KG1 (cell line): ENCODE measurements at places on chromosomes 5 and 9.

DNA sequence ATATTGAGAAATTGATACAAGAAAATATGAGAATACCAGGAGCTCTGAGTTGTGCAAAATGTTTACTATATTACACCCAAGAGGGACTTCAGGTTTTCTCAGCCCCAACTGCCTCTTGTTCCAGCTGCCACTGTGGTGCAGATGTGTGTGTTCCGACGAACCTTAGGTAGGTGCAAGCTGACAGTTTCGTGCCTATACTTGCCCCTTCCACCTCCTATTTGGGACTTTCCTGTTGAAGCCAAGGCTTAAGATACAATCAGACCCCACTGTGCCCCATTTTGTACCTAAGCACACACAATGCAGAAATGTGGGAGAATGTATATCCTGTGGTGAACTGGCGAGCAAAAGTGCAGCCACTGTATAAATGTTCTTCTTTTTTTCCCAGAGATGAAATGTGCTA, 80.2 kb downstream of the LURAP1L start:
- DNase-seq = no peak

DNA sequence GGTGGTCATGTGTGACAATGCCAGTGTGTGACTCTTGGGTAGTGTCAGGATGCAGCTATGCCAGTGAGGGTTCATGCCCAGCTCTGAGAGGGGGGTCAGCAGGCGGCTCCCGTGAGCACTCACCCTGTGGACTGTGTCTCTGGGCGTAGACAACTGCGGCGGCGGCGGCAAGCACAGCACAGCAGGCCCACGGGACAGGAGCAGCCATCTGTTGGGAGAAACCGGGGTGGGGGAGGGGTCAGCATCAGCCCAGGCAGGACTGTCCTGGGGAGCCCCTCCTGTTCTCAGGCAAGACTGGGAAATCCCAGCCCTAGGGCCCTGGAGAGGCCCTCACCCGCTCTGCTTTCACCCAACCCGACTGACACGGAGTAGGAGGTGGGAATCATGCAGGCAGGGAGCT, 20.8 kb downstream of the CNTFR start:
- DNase-seq = no peak

DNA sequence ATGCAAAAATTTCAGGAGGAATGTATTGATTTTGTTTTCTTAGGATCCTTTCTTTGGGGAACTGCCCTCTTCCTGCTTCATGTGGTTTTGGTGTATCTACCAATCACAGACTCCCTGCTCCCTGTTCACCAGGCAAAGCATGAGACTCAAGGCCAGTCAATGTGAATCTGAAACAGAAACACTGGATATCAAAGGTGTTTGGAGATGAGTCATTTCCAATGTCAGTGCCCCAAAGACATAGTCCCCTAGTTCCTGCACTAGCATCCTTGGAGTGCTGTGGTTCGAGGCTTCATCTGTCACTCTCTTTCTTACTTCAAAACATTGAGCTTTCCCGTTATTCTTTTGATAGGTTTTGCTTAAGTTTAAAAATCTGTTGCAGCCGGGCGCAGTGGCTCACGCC, 8.1 kb downstream of the PPP3R2 start:
- no peak for DNase-seq

DNA sequence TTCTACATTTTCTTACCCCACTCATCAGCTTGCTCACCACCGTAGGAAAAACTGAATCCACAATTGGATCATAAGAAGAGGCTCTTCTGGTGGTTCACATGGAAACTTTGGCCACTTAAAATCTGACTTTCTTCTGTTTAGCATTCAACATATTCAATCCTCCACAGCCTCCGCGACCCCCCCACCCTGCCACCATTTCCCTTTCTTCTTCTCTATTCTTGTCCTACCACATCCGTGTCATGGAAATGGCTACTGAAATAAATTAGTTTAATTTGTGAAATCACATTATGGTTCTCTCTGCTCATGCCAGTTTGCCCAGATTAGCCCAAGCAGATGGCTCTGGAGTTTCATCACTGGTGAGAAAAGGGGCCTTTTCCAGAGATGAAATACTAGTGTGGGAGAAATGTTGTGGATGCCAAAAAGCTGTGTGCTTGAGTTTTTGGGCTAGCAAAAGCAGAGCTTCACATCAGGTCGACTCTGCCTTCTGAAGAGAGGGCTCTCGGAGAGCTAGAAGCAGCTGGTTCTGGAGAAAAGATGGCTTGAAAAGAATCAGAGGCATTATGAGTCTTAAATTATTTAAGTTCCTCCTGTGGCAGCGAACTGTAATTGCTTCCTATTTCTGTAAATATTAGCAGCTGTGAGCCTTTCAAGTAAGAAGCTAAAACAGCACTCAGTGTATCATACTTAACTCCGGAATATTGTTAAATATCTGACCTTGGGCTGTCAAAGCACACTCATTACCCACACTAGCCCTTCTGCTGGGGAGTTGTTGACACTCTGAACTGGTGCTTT, 107.1 kb downstream of the MAT2B start:
- no peak for DNase-seq

DNA sequence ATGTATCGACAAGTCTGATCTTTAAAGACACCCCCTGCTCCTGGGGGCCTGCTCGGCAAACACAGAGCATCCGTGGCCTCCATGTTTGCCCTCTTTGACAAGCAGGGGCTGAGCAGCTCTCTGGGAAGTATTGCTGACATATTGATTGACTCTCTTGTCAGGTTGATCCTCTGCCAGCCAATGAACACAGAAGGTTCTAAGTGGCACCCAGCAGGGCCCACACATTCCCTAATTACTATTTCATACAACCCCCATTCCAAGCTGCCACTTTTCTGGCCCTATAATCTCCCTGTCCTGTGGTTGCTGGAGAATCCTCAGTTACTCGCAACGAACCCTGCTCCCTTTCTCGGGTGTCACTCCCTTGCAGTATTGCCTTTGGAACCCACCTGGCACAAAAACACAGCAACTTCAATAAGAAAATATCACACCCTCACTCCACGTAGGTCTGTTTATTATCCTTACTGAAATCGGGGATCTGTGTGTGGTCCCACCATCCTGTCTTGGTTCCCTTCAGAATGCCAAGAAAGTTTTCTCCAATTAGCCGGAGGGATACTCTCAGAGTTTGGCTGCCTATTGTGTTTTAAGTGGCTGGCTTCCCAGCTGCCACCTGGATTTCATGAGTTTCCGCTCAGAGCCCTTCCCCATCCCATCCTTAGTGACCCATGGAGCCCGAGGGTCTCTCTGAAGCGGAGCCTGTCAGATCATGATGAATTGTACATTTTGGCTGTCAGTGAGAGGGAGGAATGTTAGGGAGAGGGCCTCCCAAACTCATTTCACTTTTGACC, 249.0 kb upstream of the WWC1 start:
- no peak for DNase-seq

DNA sequence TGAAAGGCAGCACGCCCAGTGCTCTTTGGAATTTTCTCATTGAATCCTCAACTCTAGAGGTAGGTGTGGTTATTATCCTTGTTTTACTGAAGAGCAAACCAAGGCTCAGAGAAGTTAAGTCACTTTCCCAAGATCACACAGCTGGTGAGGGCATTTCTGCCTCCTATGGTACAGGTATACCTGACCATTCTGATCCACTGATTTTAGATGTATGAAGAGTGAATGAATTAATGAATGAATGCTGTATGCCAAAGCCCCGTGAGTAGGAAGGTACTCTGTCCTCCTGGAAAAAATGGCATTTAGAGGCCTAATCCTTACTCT, 18.2 kb upstream of the CSF1R start:
- DNase-seq = no peak

- DNase-seq = no peak
These were observed 50.4 kb upstream of the PLPP1 start for GRCh38 chr5:55585206-55585610.

DNA sequence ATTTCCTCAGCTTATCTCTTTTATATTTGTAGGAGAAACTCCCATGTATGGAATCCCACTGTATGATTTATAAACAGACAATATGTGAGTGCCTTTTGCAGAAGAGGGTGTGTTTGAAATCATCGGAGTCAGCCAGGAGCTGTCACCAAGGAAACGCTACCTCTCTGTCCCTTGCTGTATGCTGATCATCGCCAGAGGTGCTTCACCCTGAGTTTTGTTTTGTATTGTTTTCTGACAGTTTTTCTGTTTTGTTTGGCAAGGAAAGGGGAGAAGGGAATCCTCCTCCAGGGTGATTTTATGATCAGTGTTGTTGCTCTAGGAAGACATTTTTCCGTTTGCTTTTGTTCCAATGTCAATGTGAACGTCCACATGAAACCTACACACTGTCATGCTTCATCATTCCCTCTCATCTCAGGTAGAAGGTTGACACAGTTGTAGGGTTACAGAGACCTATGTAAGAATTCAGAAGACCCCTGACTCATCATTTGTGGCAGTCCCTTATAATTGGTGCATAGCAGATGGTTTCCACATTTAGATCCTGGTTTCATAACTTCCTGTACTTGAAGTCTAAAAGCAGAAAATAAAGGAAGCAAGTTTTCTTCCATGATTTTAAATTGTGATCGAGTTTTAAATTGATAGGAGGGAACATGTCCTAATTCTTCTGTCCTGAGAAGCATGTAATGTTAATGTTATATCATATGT, 18.0 kb upstream of the CTSL start:
- no peak for DNase-seq
